Activated CD8-positive, alpha-beta memory T cell treated with anti-CD3 and anti-CD28 coated beads for 1 hour (primary cell): ENCODE measurements at places on chromosomes 11 and 22.

GRCh38 chr11:128289048-128289447, 298.3 kb downstream of the ETS1 start:
- no peak for DNase-seq

DNA sequence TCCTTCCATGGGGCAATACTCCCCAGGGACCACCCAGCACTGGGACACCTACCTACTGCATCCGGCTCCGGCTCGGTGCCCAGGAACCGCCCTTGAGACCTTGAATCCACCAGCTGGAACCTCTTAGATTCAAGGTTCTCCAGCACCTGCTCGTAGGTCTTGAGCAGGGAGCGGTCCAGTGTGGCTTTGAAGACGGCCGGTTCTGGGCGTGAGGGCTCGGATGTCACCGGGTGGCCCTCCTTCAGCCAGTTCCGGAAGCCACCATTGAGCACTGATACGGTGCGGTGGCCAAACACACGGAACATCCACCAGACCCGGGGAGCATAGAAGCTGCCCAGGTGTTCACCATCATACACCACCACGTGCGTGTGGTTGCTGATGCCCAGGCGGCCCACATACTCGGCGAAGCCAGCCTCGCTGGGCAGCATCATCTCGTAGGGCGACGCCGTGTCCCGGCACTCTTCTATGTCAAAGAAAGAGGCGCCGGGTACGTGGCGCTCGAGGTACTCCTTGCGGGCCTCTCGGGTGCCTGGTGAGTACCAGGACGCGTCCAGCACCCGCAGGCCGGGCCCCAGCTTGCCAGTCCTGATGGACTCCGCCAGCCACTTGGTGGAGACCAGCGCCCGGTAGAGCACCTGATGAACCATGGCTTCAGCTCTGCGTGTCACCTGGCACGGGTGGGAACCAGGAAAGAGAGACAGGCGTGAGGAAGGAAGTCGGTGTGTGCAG, 997 bp downstream of the TST start:
- no peak for DNase-seq

DNA sequence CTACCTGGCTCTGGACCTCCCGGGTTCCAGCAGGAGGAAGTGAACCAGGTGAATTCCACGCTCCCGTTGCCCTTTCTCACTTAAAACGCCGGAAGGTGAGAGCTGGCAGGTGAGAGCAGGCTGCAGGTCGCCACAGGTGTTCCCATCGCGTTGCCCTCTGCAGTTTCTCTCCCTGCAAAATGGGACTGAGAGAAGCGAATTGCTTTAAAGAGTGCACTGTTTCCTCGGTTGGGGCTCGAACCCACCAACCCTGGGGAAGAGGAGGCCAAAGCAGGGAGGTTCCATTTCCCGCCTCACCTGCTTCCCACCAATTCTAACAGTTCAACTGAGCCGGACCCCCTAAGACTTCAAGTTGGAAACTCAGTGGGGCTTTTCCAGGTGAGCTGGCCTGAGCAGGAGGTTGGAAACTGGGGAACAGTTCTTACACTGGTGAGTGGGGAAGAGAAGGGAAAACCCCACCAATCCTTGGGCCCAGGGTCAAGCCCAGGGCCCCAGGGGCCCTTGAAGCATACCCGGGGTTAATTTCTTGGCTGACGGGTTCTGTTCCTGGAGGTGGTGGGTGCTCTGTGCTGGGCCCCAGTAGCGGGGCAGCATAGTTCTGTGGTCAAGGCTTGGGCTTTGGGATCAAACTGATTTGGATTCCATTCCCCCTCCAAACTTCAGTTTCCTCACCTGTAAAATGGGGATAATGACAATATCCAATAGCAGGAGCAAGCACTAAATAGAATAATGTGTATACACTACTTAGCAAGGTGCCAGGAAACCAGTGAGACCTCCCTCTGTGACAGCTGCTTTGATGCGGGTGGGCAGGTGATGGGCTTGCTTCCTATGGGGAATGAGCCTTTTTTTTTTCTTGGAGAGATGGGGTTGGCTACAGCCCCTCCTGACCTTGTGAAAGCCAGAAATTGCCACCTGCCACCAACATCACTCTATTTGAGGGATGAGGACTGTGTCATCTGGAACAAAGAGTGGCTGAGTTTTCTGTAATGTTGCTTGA, 788 bp downstream of the CD82 start:
- no peak for DNase-seq

- no peak for DNase-seq
These were observed 21.8 kb upstream of the CD5 start for GRCh38 chr11:61080526-61080925.

DNA sequence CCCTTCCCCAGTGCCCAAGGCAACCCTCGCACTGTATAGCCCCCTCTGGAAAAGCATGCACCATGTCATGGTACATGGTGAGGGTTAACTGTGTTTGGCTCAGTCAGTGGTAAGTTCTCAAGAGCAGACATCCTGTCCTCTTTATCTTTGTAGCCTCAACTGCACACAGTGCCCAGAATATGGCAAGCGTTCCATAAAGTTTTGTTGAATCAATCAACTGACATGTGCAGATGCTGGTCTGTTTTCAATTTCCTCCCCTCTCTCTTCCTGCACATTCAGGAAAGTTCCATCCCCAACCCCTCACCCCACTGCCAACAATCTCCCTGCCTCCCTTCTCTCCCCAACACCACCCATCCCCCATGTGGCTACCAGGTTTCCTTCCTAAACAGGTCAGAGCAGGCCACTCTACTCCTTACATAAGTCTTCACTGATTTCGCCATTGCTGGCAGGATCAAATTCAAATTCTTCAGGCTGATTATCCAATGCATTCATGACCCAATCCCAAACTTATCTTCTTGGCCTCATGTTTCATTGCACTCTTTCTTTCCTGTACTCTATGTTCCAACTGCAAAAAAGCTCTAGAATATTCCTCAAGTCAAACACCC, 15.5 kb upstream of the TMPRSS5 start:
- DNase-seq: no peak

- no peak for DNase-seq
These were observed 116.4 kb downstream of the STIM1 start for GRCh38 chr11:3971756-3972404.

GRCh38 chr11:57336111-57336666, 497 bp upstream of the SSRP1 start:
- no peak for DNase-seq

DNA sequence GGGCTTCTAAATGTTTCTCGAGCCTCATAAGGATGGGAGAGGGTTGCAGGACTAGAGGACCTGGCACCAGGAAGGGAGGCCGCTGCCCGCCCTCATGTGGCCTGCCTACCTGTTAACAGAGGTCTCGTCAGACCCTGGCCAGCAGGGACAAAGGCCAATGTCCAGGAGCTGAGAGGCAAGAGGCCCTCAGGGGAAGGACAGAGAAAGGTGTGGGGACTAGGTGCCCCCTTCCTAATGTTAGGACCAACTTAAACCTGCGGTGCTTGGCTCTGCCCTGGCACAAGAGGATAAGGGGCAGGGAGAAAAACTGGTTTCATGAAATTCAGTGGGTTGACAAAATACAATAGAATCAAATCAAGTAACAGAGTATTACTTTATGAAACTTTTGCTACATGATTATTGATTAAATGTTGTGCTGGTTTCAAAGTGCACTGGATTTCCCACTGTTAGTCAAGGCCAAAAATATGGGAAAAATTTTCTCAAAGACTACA, 20.0 kb upstream of the SYT12 start:
- DNase-seq: no peak
